A172 (cell line): ENCODE measurements at places on chromosomes 5 and 9. TPM values are rescaled to one million over a fixed set of nuclear protein-coding genes. Genes with fewer than 3 reads are reported as not detected.

The ROR2 gene
- total RNA-seq = 0.36 TPM in 1 of 2 replicates, not detected in the other

The SREK1IP1 gene
- total RNA-seq = 6.9 and 7.9 TPM in 2 replicates

DNA sequence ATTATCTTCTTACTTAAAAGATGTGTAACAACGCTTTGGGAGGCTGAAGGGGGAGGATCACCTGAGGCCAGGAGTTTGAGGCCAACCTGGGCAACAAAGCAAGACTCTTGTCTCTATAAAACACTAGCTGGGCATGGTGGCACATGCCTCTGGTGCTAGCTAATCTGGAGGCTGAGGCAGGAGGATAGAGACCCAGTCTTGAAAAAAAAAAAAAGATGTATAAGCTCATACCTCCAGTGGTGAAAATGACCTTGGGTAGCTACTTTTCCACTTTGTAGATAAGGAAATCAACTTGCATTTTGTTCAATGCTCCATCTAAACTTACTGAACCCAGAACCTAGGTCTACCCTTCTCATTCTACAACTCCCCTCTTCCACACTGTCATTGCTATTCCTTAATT, 16.6 kb downstream of the ARRDC3 start:
- DNase-seq = no peak

DNA sequence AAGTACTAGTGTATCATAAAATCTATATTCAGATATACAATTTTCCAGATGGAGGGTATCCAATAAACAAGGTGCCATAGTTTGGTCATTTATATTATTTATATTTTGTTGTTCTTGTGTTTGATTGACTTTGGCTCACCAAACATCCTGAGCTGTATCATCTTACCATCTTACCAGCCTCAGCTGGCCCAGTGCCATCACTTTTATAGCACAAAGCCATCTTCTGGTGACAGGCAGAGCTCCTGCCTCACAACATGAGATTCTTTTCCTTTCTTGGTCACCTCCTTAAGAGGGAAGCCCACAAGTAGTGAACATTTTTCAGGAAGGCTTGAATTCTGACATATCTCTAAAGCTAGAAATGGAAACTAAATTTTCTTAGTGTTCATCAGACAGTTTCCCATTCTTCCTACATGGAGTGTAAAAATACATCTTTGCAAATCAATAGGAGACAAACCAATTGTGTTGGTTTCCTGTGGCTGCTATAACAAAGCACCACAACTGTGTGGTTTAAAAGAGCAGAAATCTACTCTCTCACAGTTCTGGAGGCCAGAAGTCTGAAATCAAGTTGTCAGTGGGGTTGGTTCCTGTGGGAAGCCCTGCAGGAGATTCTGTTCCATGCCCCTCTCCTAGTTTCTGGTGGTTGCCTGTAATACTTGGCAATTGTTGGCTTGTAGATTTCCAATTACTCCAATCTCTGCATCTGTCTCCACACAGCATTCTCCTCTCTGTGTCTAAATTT, 341.8 kb downstream of the MAN2A1 start:
- no peak for DNase-seq

GRCh38 chr9:134895908-134896833, 15.6 kb downstream of the FCN2 start:
- DNase-seq = peak; percentile 91
